ENCODE measurements at places on chromosomes 1 and 21.

DNA sequence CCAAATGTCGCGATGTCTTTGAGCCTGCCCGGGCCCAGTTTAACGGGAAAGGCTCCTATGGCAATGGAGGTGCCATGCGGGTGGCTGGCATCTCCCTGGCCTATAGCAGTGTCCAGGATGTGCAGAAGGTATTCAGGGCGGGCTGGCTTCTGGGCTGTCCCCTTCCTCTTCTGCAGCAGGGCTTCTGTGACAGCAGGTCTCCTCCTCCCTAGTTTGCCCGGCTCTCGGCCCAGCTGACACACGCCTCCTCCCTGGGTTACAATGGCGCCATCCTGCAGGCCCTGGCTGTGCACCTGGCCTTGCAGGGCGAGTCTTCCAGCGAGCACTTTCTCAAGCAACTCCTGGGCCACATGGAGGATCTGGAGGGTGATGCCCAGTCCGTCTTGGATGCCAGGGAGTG lies 3.0 kb downstream of the ADPRS start:
- DNase-seq: no peak

- DNase-seq: no peak
These were observed 20.6 kb downstream of the PROX1 start for GRCh38 chr1:214008347-214008746.

DNA sequence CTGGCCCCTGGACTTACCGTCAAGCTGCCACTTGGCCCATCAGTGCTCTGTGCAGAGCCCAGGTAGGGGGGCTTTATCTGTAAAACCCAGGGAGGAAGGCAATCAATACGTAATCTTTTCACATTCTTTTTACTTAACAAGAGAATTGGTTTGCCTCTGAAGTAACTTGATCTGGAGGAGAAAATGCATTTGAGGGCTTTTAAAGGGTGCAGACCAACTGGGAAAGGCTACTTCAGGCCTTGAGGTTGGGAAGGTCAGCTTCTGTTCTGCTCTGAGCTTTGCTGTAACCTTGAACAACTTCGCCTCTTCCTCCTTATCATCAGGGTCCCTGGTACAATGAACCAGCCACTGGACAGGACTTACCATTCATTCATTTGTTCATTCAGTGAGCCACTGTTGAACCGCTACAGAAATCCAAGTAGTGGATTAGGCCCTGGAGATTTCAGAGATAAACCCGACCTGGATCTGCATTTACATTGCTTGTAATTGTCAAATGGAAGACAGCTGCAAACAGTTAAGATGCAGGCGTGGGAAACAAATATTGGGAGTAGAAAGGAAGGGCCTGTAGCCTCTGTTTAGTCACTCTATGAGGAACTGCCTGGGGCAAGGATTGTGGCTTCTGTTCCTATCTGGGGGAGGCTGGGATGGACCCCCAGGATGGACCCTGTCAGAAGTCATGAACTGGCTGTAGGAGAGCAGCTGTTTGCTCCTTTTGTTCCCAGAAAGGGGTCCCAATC lies 90.9 kb downstream of the MAN1C1 start:
- no peak for DNase-seq

- DNase-seq: no peak
These were observed 3.9 kb downstream of the GALE start for GRCh38 chr1:23796466-23797271.

DNA sequence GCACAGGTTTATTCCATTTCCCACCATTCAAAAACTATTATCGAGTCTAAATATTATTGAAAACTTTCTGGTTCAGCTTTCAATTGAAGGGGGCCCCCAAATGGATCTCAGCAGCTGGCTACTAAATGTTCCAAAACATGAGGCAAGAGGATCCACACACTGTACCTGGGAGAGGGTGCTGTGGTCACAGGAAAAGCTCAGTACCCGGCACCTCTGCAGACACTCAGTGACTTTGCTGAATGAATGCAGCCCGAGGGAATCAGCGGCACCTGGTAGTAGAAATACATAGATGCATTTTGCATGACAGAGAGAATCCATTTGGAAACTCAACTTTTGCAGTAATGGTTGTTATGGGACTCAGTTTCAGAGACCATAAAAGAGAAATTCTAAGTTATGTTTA lies 89.3 kb downstream of the PCP4 start:
- no peak for DNase-seq

GRCh38 chr1:41977326-41977725 lies 58.6 kb upstream of the HIVEP3 start:
- DNase-seq: no peak

- DNase-seq: no peak
These were observed 2.1 kb downstream of the LEPR start for GRCh38 chr1:65422241-65423203.

GRCh38 chr1:42923367-42924081 lies 35.1 kb downstream of the SLC2A1 start:
- no peak for DNase-seq

DNA sequence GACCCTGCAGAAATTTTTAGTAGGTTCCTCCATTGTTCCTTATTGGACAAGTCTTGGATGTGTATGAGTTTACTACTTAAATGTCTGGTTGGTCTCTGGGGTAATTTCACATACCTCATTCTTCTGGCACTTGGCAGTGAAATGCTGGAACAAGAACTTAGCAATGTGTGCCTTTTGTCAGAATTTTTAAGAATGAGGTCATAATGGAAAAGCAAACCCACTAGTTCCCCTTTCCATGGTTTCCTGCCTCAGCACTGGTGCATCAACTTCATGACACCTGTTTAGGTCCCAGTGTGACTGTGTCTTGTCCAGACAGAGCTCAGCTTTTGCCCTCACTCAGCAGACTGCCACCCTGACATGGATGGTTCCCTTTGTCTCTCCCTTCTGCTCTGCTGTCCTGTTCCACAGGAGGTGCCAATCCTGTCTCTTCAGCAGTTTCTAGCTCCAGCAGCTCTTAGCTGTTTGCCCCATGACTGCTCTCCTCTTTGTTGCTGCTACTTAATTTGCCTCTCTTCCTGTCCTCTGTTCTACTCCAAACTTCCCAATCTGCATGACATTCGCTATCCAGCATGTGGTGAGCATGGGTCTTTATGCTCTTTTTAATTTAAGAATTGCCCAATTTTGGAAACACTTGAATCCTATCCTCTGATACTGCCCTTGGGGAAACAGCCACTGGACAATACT lies 135.6 kb downstream of the CYYR1 start:
- no peak for DNase-seq

DNA sequence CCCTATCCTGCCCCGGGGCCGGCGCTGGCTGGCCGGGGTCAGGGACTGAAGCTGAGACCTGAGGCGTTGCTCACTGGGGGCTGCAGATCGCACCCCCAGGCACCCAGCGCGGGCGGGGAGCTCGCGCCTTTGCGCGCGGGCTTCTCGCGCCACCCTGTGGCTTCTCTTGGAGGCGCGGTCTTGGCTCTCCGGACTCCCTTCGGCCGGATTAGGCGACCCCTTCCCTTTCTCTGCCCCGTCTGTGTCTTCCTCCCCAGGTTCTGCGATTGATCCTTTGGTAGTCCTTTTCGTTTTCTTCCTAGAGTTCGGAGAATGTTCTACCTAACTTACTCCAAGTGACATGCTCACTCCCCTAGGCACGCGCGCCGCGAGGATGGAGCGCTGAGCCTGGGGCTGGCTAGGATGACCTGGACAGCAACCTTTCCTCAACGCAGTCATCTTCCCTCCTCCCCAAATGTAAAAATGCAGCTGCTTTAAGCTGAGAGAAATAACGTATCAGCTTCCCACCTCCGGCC lies 495 bp upstream of the NTRK1 start:
- DNase-seq: no peak

GRCh38 chr21:26130249-26130881 lies 40.2 kb downstream of the APP start:
- DNase-seq: no peak

GRCh38 chr1:221638595-221638994 lies 103.3 kb downstream of the DUSP10 start:
- DNase-seq: no peak

DNA sequence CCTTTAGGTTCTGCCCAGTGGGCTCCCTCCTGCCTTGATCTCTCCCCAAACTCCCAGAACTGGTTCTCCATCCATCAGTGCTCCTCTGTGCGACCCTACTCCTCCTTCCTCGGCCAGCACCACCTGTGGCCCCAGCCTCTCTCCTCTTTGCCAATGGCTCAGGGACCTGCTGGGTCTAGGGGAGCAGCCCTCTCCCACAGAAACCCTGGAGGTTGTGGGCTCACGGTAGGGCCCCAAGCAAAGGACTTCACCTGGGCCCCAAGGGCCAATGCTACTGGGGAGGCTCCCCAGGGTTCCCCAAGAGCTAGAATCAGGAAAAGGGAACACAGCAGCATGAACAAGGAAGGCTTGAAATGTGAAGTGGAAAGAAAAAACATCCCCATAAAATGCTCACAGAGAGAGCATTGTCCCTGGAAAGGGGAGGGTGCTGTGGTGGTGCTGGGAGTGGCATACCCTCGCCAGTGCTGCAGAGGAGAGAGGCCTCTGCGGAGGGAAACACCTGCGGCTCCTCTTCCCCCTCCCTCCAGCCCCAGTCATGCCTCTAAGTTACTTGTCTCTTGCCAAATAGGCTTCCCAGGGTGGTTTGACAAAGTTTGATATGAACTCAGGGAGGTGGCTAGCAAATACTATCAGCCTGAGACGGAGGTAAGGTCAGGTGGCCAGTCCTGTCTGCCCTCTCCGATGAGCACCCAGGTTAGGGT lies 2.5 kb downstream of the TMEM63A start:
- DNase-seq: no peak

- no peak for DNase-seq
These were observed 14.0 kb downstream of the NR5A2 start for GRCh38 chr1:200041337-200042118.

- DNase-seq: no peak
These were observed 245.0 kb downstream of the FOXD2 start for GRCh38 chr1:47682786-47683350.

DNA sequence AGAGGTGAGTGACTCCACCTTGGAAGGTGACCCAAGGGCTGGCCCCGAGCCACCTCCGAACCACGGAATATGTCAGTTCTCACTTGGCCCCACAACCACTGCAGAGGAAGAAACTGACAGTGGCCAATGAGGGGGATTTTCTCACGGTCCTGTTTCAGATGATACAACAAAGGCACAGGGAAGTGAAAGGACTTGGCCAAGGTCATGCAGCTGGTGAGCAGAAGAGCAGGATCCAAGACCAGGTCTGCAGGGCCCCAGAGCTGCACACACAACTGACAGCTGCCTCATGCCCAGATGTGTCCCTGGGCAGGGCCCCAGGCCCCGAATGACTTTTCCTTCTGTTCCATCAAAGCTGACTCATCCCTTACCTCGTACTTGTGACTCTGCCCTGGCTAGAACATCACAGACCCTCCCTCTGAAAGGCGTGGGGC lies 25.8 kb upstream of the EVA1B start:
- no peak for DNase-seq

- DNase-seq: no peak
These were observed 37.5 kb downstream of the CMPK1 start for GRCh38 chr1:47371016-47371517.

- DNase-seq: no peak
These were observed 46.9 kb downstream of the IL23R start for GRCh38 chr1:67213164-67213563.

- no peak for DNase-seq
These were observed 21.8 kb upstream of the COL18A1 start for GRCh38 chr21:45383111-45383614.

GRCh38 chr1:3444298-3444697 lies 10.2 kb upstream of the ARHGEF16 start:
- DNase-seq: no peak

DNA sequence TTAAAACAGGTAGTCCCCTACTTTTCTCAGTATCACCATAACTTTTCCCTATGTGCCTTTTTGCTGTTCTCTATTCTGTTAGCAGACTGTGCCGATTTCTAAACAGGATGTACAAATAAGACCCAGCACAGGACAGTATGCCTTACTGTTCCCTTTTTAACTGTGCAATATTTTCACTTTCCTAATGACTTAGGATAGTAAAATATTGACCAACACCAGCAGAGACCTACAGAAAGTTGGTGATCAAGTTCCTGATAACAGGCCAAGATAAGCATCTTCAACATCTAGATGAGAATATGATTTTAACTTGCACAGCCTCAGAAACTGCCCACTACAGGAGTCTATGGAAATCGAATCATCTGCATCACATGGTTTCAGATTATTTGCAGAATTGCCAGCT lies 42.0 kb downstream of the ADSS2 start:
- no peak for DNase-seq

DNA sequence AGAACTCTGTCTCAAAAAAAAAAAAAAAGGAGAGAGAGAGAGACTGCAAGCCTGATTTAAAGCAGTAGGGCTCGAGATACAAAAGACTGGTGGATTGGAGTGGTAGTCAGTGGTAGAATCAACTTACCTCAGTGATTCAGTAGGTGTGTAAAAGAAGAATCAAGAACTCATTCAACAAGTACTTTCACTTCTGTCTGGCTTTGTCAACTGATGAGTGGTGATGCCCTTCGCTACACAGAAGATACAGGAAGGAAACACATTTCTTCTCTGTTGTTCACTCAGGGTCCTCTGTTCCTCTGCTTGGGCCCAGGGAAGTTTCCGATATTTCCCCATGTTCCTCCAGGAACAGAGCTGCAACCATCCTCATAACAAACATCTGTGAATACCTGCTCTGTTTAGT lies 68.6 kb upstream of the COG2 start:
- DNase-seq: no peak

GRCh38 chr1:101474039-101474665 lies 237.3 kb downstream of the S1PR1 start:
- no peak for DNase-seq

- no peak for DNase-seq
These were observed 237.6 kb downstream of the PTPRC start for GRCh38 chr1:198876371-198876871.

- DNase-seq: no peak
These were observed 36.2 kb downstream of the MEF2D start for GRCh38 chr1:156464335-156464734.

- no peak for DNase-seq
These were observed 15.8 kb downstream of the SLC45A3 start for GRCh38 chr1:205664399-205665017.

- no peak for DNase-seq
These were observed 225.9 kb downstream of the PTPRC start for GRCh38 chr1:198864695-198865094.

DNA sequence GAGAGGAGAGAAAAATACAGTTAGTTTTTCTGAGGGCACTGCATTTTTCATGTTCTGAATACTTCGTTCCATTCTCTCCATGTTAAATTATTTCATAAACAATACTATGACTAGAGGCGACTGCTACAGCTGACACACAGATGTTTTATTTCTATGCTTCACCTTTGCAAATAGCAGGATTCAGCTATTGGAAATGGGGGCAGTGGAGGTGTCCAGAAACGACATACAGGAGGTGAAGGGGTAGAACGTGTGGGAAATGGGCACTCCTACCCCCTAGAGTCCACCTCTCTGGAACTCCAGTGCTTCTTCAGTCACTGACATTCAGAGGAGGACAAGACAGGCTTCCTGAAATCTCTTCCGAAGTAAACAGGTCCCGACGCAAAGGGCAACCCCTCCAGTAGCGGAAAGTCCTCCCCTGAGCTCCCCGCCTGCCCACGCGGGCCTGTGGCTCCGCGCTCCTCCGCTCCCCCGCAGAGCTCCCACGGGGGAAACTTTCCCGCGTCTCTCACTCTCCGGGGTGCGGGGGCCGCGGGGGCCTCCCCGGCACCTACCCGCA lies 480 bp downstream of the DPYD start:
- DNase-seq: no peak

All from esophagus squamous epithelium (tissue), 5 donors.